ENCODE measurements at places on chromosomes 1 and 21. TPM values are rescaled to one million over a fixed set of nuclear protein-coding genes. Genes with fewer than 3 reads are reported as not detected.
A peak's percentile ranks its signal among the peaks of the same experiment; 100 is the strongest.

- peak overlapping the region; percentile 93 for H3K4me3 ChIP-seq
- H3K27me3 ChIP-seq = no peaks in the 10 kb centered on the region
- DNase-seq = no peak
- peak overlapping the region; percentile 82 for H3K27ac ChIP-seq
- peaks cover 43% of the 10 kb centered on the region for H3K4me1 ChIP-seq
Measured at GRCh38 chr1:26921126-26921539, 410 bp upstream of the NUDC start.

FCAMR gene
- not detected for total RNA-seq

GRCh38 chr1:214496126-214496525 is 55.3 kb downstream of the PTPN14 start:
- no peaks in the 10 kb centered on the region for H3K4me1 ChIP-seq
- peaks cover 25% of the 10 kb centered on the region for H3K27me3 ChIP-seq
- no peak overlapping the region for H3K4me3 ChIP-seq
- H3K27ac ChIP-seq = no peak overlapping the region
- no peaks in the 10 kb centered on the region for H3K36me3 ChIP-seq
- DNase-seq = no peak

- H3K4me3 ChIP-seq = no peak overlapping the region
- no peak for DNase-seq
- H3K27me3 ChIP-seq = no peaks in the 10 kb centered on the region
- no peaks in the 10 kb centered on the region for H3K36me3 ChIP-seq
Measured at GRCh38 chr21:44742418-44743153, 31.2 kb upstream of the TSPEAR start.

TRPM2 gene
- 3.2 TPM for total RNA-seq

- peaks cover 25% of the 10 kb centered on the region for H3K4me1 ChIP-seq
- H3K27ac ChIP-seq = peak overlapping the region; percentile 70
- DNase-seq = peak; percentile 35
- H3K27me3 ChIP-seq = peaks cover 14% of the 10 kb centered on the region
Measured at GRCh38 chr1:19044975-19045831, 88.7 kb upstream of the IFFO2 start.

NPPB gene
- not detected for total RNA-seq

AMPD1 gene
- not detected for total RNA-seq

GRCh38 chr1:200738327-200738948 is at the start of gene CAMSAP2:
CAMSAP2 (plus strand) TSS chr1:200738893; CDS start chr1:200739828, 935 bp downstream.
- peak within 1 kb of the TSS; percentile 97 for H3K4me3 ChIP-seq
- peaks cover 32% of the 10 kb centered on the region for H3K27me3 ChIP-seq
- no peaks in the 10 kb centered on the region for H3K36me3 ChIP-seq
- H3K4me1 ChIP-seq = peaks cover 61% of the 10 kb centered on the region
- peak within 1 kb of the TSS; percentile 90 for H3K27ac ChIP-seq

- H3K4me1 ChIP-seq = peaks cover 41% of the 10 kb centered on the region
- no peaks in the 10 kb centered on the region for H3K36me3 ChIP-seq
- H3K27me3 ChIP-seq = no peaks in the 10 kb centered on the region
- H3K4me3 ChIP-seq = no peak overlapping the region
- peak; percentile 6 for DNase-seq
Measured at GRCh38 chr1:202798260-202798659, 10.0 kb downstream of the KDM5B start.

PLA2G2D gene
- not detected for total RNA-seq

GRCh38 chr1:43597721-43598120 is 52.2 kb upstream of the KDM4A start:
- no peak overlapping the region for H3K4me3 ChIP-seq
- no peak for DNase-seq
- H3K27me3 ChIP-seq = no peaks in the 10 kb centered on the region
- no peaks in the 10 kb centered on the region for H3K4me1 ChIP-seq
- H3K27ac ChIP-seq = no peak overlapping the region
- no peaks in the 10 kb centered on the region for H3K36me3 ChIP-seq

DNA sequence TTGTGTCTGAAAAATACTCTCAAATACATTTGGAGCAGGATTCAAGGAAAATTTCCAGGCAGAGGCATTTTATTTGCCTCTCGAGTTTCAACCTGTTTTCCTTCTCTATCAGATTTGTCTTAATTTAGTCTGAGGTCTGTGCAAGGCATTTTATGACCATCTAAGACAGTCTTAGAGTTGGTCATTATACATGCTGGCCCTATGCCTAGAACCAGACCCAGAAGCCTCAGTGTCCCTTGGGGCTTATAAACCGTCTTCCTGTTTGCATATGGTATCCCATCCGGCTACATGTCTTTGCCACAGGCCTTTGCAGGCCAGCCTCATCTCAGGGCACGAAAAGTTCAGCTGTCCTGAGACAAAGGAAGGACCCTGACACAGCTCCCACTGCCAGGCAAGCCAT is 346.1 kb downstream of the SIPA1L2 start:
- peaks cover 23% of the 10 kb centered on the region for H3K27me3 ChIP-seq
- no peak overlapping the region for H3K4me3 ChIP-seq
- no peak overlapping the region for H3K27ac ChIP-seq
- no peak for DNase-seq
- no peaks in the 10 kb centered on the region for H3K4me1 ChIP-seq

- H3K36me3 ChIP-seq = no peaks in the 10 kb centered on the region
- no peak for DNase-seq
- H3K27ac ChIP-seq = peak overlapping the region; percentile 31
- H3K4me3 ChIP-seq = peak overlapping the region; percentile 92
- H3K27me3 ChIP-seq = no peaks in the 10 kb centered on the region
Measured at GRCh38 chr1:44672961-44673674, 1.2 kb downstream of the TMEM53 start.

LRRC71 gene
- not detected for total RNA-seq

DNA sequence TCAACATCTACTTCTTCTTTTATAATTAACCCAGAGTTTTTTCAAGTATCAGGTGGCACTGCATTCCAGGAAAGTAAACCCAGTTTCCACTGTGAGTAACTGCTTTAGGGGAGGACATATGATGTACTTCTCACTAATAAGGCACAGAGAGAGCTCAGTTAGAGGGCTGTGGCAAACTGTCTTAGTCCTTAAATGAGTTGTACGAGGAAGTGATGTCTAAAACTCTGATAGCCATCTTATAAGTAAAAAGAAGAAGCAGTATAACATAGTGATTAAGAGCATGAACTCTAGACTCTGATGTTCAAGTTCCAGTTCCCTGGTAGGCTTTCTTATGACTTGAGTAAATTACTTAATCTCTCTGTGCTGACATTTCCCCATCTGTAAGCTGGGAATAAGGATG is 58.7 kb upstream of the PTGS2 start:
- H3K4me3 ChIP-seq = peak overlapping the region; percentile 83
- no peaks in the 10 kb centered on the region for H3K36me3 ChIP-seq
- peaks cover 58% of the 10 kb centered on the region for H3K4me1 ChIP-seq
- H3K27ac ChIP-seq = peak overlapping the region; percentile 98

CFHR5 gene
- not detected for total RNA-seq

GRCh38 chr1:164821648-164822047 is 262.7 kb downstream of the PBX1 start:
- no peak for DNase-seq
- no peak overlapping the region for H3K27ac ChIP-seq
- H3K4me3 ChIP-seq = no peak overlapping the region
- no peaks in the 10 kb centered on the region for H3K36me3 ChIP-seq

- H3K36me3 ChIP-seq = peaks cover 30% of the 10 kb centered on the region
- H3K4me3 ChIP-seq = no peak overlapping the region
- DNase-seq = no peak
Measured at GRCh38 chr1:41954533-41954944, 35.8 kb upstream of the HIVEP3 start.

- H3K27ac ChIP-seq = peak overlapping the region; percentile 70
- H3K36me3 ChIP-seq = no peaks in the 10 kb centered on the region
- H3K4me1 ChIP-seq = no peaks in the 10 kb centered on the region
- H3K4me3 ChIP-seq = no peak overlapping the region
- no peaks in the 10 kb centered on the region for H3K27me3 ChIP-seq
Measured at GRCh38 chr21:38444691-38445090, 53.6 kb downstream of the ERG start.

DNA sequence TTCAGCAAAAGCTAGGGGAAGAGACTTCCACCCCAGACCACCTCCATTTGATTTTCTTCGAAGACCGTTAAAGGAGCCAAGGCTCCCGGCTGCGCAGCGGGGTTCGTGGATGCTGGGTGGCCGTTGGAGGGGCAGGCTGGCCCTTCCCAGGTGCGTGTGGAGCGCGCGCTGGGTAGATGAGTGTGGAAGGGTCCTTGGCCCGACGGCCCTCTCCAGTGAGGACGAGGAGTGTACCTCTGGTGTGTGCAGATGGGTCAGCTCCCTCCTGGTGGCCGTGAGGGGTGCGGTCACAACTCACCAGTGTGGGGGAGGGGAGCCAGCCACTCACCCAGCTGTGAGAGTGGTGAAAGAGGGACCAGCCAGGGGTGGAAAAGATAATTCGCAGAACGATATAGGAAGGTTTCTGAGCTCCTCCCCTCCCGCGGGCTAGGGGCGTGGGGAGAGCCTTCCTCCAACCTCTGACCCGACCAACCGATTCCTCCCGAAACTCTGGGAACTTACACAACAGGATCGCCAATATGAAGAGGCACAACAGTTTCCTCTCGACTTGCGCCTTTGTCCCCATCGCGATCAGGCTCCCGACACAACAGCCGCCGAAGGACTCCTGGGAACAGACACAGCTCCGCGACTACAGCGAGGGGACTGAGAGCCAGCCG is at the start of gene F11R:
Gene F11R (minus strand): TSS at position 644 of the 656 bp plus-strand sequence. CDS start 79 bp downstream, at position 565.
- H3K4me3 ChIP-seq = peak within 1 kb of the TSS; percentile 88
- H3K27ac ChIP-seq = peak within 1 kb of the TSS; percentile 70
- peaks cover 58% of the 10 kb centered on the region for H3K4me1 ChIP-seq

PRAMEF4 gene
- total RNA-seq = not detected
